Mesothelial cell of epicardium (in vitro differentiated cells): ENCODE measurements at places on chromosomes 6 and 20. TPM values are rescaled to one million over a fixed set of nuclear protein-coding genes. Genes with fewer than 3 reads are reported as not detected.
A peak's percentile ranks its signal among the peaks of the same experiment; 100 is the strongest.

HLA-DMB gene
- total RNA-seq = not detected in 3 replicates

DNA sequence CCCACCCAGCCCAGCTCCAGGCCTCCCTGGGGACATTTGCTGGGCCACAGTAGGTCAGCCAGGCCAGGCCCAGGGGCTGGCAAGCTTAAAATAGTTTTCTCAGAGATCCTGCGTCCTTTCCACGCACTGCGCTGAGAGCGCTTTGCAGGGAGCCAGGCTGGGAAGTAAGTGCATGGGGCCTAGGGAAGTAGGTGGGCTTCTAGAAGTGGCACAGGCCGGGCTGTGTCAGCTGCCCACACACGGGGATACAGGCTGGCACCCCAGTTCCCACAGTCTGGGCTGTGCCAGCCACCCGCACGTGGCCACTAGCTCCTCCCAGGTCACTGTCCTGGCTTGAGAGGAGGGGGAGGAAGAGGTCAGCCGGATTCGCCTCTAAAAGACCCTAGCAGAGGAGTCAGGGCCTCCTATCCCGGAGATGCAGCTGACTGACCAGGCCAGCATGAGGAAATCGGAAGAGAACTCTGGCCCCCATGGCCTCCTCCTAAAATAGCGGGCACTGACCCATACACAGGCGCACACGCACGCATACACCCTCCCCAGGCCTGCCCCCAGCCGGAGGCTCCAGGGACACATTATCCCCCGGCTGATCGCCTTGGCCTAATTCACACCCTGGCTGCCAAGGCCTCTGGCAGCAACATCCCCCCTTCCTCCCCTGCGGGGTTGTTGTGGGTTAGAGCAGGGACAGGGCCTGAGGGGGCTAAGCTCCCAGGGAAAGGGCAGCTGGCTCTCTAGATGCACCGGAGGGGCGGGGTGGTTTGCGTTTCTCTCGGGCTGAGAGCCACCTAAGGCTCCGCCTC is 5.4 kb downstream of the SLCO4A1 start:
- peaks cover 26% of the 10 kb centered on the region for H3K4me1 ChIP-seq
- no peak for DNase-seq
- peaks cover 38% of the 10 kb centered on the region for H3K27me3 ChIP-seq
- H3K4me3 ChIP-seq = no peak overlapping the region
- H3K36me3 ChIP-seq = no peaks in the 10 kb centered on the region

- H3K4me1 ChIP-seq = peaks cover 12% of the 10 kb centered on the region
- H3K27me3 ChIP-seq = no peaks in the 10 kb centered on the region
- DNase-seq = no peak
- H3K4me3 ChIP-seq = no peak overlapping the region
- H3K27ac ChIP-seq = no peak overlapping the region
These were observed 49.4 kb upstream of the MCUR1 start for GRCh38 chr6:13863699-13864155.

DDX27 gene
- 37.9 to 40.2 TPM (median 38.0 TPM) in 3 replicates for total RNA-seq

CD93 gene
- total RNA-seq = 0.07 to 0.09 TPM (median 0.09 TPM) in 3 replicates

GRCh38 chr6:132298344-132298949 is 102.8 kb downstream of the MOXD1 start:
- no peak overlapping the region for H3K4me3 ChIP-seq
- peaks cover 28% of the 10 kb centered on the region for H3K36me3 ChIP-seq
- H3K4me1 ChIP-seq = no peaks in the 10 kb centered on the region
- DNase-seq = peak; percentile 46
- H3K27ac ChIP-seq = no peak overlapping the region

GRCh38 chr6:79631693-79632172 is 604 bp downstream of the SH3BGRL2 start:
- peak overlapping the region; percentile 95 for H3K27ac ChIP-seq
- H3K4me3 ChIP-seq = peak overlapping the region; percentile 89
- peaks cover 44% of the 10 kb centered on the region for H3K4me1 ChIP-seq
- no peaks in the 10 kb centered on the region for H3K27me3 ChIP-seq
- peaks cover 2% of the 10 kb centered on the region for H3K36me3 ChIP-seq

- H3K36me3 ChIP-seq = no peaks in the 10 kb centered on the region
- H3K27ac ChIP-seq = no peak overlapping the region
- peaks cover 29% of the 10 kb centered on the region for H3K4me1 ChIP-seq
- DNase-seq = no peak
- H3K4me3 ChIP-seq = no peak overlapping the region
These were observed 842.4 kb upstream of the FLRT3 start for GRCh38 chr20:15179781-15180180.

- H3K4me1 ChIP-seq = peaks cover 23% of the 10 kb centered on the region
- no peak overlapping the region for H3K4me3 ChIP-seq
- no peak for DNase-seq
- H3K27me3 ChIP-seq = peaks cover 4% of the 10 kb centered on the region
- no peaks in the 10 kb centered on the region for H3K36me3 ChIP-seq
These were observed 89.9 kb downstream of the CD83 start for GRCh38 chr6:14207448-14207847.

DNA sequence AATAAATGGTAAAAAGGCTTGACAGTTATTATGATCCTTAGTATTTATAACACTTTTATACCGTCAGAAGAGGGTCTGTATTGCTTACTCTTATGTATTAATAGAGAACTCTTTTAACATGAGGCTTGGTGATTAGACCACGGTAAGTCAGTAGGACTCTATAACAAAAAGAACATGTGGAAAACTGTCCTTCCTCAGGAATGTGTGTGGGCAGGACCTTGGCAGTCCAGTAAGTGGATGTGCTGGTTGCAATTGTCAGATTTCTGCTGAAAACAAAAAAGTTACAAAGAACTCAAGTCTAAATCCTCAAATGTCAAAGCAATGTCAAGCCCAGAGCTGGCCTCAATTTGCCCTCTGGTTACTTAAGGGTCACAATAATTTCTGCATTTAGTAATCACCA is 81.1 kb downstream of the PLCG1 start:
- H3K4me3 ChIP-seq = no peak overlapping the region
- no peak for DNase-seq
- H3K27ac ChIP-seq = no peak overlapping the region

DNA sequence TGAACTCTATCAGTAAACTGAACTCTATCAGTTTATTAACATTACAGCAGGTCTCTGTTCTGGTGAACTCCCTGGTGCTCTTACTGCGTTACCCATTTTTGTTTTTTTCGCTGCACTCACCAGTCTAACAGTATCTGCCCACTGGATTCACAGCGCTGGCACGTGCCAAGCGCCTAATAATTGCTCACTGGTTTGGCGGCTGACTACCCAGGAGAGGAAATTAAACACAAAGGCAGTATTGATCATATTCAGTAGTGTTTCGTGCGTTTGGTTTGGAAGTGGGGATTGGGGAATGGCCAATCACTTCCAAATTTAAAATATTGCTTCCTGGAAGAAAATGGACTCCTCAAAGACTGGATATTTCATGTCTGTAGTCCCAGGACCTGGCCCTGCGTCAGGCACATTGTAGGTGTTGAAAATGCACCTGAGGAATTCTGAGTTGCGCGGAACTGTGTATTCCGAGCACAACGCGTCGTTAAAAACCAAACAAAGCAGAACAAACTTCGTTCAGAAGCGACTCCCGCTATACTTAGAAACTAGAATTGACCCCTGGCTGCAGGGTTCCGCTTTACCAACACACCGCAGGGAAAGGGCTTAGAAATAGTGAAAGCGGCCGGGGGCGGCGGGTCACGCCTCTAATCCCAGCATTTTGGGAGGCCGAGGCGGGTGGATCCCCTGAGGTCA is 1.1 kb upstream of the RPS12 start:
- peaks cover 2% of the 10 kb centered on the region for H3K27me3 ChIP-seq
- H3K4me3 ChIP-seq = peak overlapping the region; percentile 97
- peak overlapping the region; percentile 97 for H3K27ac ChIP-seq
- DNase-seq = peak; percentile 40
